IgD-negative memory B cell (primary cell): ENCODE measurements at places on chromosomes 12 and 14. TPM values are rescaled to one million over a fixed set of nuclear protein-coding genes. Genes with fewer than 3 reads are reported as not detected.

Gene E2F7
- not detected for polyA plus RNA-seq

Gene NFKBIA
- polyA plus RNA-seq, result 569 TPM

Gene PRPH
- polyA plus RNA-seq, result not detected

Gene CD163L1
- polyA plus RNA-seq, result not detected

Gene RARG
- 4.8 TPM for polyA plus RNA-seq

Gene NR1H4
- polyA plus RNA-seq, result not detected

Gene ST8SIA1
- polyA plus RNA-seq, result not detected

Gene RNF212B
- polyA plus RNA-seq, result not detected

Gene GON7
- polyA plus RNA-seq, result 31.5 TPM

Gene ENDOU
- polyA plus RNA-seq, result not detected

Gene GYS2
- polyA plus RNA-seq, result not detected

Gene PPP4R4
- polyA plus RNA-seq, result 0.48 TPM

Gene CRIP1
- polyA plus RNA-seq, result 1,925 TPM

Gene TSPAN9
- polyA plus RNA-seq, result not detected

Gene FOXG1
- polyA plus RNA-seq, result not detected

Gene OAS2
- 44.7 TPM for polyA plus RNA-seq

Gene HECTD1
- polyA plus RNA-seq, result 30.9 TPM

Gene CLEC4C
- polyA plus RNA-seq, result 1.3 TPM

Gene CLEC7A
- 1.9 TPM for polyA plus RNA-seq

Gene TUNAR
- polyA plus RNA-seq, result not detected

Gene PPP1R13B
- 1.8 TPM for polyA plus RNA-seq
